Suppressor macrophage treated with lipopolysaccharide for 4 hours (primary cell): ENCODE measurements at places on chromosomes 11 and 22.

GRCh38 chr11:47425611-47426010 lies 628 bp downstream of the PSMC3 start:
- no peak for DNase-seq

DNA sequence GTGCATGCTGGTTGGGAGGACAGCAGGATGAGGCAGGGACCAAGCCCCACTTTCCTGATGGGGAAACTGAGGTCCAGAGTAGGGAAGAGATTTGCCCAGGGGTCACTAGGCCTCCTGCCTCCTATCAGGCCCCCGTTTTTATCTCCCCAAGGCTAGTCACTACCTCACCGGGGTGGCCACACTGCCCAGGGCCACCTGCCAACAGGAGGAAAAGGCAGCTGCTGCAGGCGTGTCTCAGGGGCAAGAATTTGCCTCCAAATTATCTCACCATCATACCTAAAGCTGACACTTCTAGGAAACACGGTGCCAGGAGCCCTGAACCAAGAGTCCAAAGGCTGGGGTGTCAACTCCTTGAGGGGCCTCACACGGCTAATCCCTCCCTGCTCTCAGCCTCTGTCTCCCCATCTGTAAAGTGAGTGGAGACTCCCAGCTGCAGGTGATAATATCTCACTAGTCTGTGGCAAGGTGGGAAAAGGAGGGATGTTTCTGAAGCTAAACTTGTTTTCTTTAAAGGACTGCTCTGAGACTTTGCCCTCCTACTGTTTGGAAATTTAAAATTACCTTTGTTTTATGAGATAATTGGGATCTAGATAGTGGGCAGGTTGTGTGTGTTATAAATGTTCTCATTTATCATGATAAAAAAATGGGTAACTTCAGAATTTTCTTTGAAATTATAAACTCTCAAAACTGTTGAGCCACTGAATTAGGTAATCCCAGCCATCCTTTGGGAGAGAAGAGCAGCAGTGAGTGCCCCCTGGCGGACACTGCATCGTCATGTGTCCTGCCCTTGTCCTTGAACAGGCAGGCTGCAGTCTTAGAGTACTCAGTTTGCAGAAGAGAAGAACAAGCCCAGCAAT lies 60.0 kb downstream of the MYO7A start:
- peak; percentile 88 for DNase-seq

GRCh38 chr22:48537343-48537680 lies 1290.4 kb downstream of the BRD1 start:
- no peak for DNase-seq

DNA sequence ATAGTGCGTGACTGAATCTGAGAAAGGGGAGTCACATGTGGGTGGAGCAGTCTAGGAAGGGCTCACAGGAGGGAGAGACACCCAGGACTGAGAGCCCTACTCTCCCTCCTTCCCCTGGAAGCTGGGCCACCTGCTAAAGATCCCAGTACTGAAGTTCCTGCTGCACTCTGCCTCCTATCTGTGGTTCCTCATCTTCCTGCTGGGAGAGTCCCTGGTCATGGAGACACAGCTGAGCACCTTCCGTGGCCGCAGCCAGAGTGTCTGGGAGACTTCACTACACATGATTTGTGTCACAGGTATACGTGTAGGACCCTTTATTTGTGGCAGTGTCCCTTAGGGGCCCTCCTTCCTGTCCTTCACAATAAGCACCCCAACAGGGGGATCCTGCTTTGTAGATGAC lies 19.3 kb downstream of the ART5 start:
- no peak for DNase-seq

DNA sequence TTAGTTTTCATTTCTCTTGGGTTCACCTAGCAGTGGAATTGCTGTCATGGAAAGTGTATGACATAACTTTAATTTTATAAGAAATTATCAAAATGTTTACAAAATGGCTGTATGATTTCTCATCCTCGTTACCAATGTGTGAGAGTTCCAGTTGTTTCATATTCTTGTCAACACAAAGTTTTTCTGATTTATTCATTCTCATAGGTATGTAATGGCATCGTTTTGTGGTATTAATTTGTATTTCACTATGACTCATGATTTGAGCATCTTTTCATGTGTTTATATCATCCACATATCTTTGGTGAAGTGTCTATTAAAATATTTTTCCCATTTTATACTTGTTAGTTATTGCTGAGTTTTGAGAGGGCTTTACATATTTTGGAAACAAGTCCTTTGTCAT lies 5.5 kb downstream of the FAM111B start:
- no peak for DNase-seq

GRCh38 chr22:27212102-27212501 lies 554.7 kb downstream of the MIAT start:
- peak; percentile 12 for DNase-seq

- no peak for DNase-seq
Observed at GRCh38 chr11:121131656-121132055, 30.6 kb downstream of the TECTA start.

- DNase-seq: no peak
Observed at GRCh38 chr22:45579806-45580725, 77.4 kb downstream of the FBLN1 start.

- no peak for DNase-seq
Observed at GRCh38 chr11:70538641-70539359, 140.5 kb downstream of the CTTN start.

DNA sequence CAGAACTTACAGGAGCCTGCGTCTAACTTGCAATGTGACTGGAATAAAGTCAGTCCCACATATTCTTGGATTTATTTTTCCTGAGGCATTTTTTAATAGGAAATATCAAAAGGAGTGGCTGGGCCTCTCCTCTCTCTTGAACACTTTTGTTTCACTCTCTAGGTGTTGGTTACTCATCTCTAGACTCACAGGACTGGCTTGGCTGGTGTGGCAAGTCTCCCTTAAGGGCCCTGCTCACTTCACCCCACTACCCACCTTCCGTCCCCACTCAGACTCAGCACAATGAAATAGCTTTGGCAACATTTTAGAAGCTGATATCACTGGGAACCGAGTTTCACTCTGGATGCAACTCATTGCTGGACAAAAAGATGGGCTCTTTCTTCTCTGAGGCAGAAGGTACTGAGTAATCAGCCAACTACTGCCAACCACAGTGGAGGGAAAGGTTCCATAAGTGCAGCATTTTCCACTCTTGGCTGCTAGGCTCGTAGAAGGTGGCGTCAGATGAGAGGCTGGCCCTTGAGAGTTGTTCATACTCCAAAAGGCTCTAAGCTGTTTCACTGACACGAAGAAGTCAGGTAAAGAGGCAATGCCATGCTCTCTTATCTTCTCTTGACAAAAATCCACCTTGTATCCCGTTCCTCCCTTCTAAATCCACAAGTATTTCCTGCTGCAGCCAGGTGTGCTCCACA lies 390.6 kb downstream of the SOX6 start:
- DNase-seq: no peak

DNA sequence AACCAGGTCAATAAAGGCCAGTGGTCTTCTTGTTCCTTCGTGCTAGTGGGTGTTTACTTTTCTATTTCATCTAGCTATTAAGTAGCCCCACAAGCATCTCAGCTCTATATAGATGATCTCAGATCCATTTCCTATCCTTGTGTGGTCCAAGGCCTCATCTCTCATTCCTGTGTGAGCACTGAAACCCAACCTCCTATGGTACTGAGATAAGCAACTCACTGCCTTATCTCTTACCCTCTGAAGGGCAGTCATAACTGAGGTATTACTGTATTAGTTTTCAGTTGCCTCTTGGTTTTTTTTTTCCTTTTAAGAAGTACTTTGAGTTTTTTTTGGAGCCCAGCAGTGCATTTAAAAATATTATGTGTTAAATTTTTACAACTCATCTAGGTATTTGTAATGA lies 28.3 kb downstream of the ACER3 start:
- DNase-seq: no peak

DNA sequence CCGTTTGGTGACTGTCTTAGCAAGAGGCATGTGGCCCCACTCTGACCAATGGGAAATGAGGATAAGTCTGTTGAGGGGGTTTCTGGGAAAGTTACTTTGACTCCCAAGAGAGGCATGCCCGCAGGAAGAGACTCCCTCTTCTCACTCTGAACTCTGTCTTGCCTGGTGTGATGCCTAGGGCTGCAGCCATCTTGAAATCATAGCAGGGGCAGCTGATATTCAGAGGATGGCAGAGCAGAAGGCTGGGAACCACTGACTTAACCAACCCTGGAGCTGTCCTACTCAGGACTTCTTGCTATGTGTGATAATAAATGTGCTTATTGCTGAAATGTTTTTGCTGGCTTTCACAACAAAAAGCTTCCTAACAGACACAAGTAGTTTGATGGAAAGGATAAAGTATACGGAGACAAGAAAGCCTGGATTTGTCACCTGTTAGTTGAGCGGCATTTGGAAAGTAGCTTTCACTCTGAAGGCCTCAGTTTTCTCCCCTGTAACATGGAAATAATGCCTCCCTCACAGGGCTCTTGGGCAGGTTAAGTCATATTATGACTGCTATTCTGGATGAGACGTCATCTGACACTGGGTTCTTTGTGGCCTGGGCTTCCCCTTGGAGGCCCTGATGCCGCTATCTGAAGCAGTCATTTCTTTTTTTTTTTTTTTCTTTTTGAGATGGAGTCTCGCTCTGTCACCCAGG lies 128.5 kb downstream of the CEP164 start:
- DNase-seq: no peak

DNA sequence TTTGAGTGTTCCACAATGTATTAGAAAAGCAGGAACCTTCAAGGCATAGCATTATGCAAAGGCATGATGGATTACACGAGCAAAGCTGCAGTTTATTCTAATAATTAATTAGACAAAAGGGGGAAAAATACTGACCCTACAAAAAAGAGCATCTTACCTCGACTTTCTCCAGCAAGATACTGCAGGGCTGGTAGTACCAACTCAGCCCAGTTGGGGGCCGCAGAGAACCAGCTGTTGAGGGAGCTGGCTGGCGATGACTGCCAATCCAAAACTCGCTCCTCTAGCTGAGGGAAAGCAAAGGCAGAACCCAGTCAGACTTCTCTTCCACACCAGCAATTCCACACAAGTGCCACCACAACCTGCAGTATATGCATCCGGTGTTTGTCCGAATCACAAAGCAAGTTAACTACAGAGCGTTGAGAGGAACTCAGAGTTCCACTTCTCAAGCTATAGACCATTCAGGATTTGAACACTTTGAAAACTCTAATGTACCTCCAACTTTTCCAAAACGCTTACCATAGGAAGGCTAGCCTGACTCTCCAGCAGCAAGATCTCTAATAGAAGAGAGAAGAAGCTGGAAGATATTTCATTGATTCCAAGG lies 13.7 kb downstream of the NFRKB start:
- peak; percentile 41 for DNase-seq

- no peak for DNase-seq
Observed at GRCh38 chr22:24027389-24027975, 16.4 kb downstream of the CABIN1 start.

GRCh38 chr22:23874871-23875270 lies 17.2 kb downstream of the SLC2A11 start:
- DNase-seq: no peak

GRCh38 chr22:24350627-24351026 lies 76.8 kb upstream of the ADORA2A start:
- no peak for DNase-seq

GRCh38 chr11:108495326-108495725 lies 2.9 kb downstream of the POGLUT3 start:
- no peak for DNase-seq

GRCh38 chr11:46445920-46446771 lies 54.6 kb upstream of the CHRM4 start:
- no peak for DNase-seq

- DNase-seq: no peak
Observed at GRCh38 chr11:45158210-45158731, 11.8 kb downstream of the PRDM11 start.

GRCh38 chr22:25081409-25081824 lies 118.2 kb upstream of the CRYBB3 start:
- DNase-seq: no peak

GRCh38 chr11:104432981-104433380 lies 269.0 kb upstream of the PDGFD start:
- no peak for DNase-seq

DNA sequence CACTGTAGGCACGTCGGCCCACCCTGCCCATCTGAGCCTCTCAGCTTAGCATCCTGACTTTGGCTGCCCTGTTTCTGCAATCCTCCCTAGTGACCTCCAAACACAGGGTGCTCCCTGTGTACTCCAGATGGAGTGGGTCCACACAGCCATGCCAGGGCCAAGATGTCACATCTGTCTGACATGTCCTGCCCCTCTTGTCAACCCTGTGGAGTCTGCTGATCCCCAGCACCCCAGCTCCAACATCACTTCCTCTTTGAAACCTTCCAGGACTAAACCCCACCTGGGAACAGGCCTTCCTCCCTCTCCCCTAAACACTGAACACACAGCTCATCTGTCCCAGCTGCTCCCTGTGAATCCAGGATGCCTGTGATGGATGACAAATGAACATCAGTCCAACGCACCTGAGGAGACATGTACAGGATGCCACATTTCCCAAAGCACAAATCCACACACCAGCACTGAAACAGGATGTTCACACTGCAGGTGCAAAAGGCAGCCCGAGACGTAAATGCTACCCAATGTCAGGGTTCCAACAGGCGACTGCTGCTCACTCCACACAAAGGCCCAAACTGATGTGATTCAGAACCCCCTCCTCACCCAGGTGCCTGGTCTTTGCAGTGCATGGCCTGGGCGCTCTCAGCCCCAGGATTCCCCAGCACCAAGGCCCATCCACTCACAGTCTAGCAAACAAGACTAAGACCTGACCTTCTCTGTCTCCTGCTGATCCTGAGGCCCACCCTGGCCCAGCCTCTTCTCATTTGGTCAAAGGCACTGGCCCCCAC lies 2.0 kb upstream of the TSSK2 start:
- DNase-seq: no peak

DNA sequence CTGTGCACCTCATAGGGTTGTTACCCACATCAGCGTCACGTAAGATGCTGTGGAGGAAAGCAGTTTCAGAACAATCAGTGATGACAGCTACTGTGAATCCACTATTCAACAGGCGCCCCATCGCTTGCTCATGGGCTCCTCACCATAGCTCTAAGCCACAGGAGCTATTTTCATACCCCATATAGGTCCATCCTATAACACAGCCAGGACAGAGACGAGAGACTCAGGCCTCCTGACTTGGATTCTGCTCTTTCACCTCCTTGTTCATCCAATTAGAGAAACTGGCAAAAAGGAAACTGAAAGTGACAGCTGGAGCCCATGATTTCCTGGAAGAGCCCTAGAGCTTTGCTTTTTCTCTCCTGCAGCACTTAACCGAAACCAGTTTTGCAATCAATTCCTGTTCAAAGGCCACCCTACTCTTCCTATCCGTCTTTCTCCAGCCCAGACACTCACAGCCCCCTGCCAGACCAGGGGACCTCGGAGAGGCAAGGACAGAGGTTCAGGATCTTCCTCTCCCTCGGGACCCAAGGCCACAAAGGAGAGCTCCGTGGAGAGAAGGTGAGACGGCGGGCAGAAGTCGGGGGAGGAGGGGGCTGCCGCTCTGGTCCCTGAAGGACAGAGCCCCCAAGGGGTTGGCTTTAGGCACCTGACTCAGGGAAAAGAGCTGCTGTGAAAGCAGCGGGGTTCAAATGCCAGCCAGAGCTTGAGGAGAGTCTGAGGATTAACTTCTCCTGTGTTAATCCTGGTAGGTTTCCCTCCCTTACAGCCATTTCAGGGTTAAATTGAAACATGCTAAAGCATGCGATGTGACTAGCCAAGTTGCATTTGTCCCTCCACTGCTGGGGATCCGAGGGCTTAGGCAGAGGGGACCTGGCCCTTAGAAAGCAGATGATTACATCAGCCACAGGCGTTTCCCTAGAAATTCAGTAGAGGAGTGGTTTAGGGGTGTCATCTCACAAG lies at the start of gene APOL6:
Gene APOL6 (plus strand): TSS at position 381 of the 960 bp plus-strand sequence. CDS start 7,980 bp downstream, outside the sequence.
- peak; percentile 97 for DNase-seq
